NCI-H1436 treated with DMSO at 0.1 percent for 48 hours (cell line): ENCODE measurements at places on chromosomes 5 and 9.

GRCh38 chr5:126189862-126190261 is 233.3 kb upstream of the GRAMD2B start:
- no peak for DNase-seq

DNA sequence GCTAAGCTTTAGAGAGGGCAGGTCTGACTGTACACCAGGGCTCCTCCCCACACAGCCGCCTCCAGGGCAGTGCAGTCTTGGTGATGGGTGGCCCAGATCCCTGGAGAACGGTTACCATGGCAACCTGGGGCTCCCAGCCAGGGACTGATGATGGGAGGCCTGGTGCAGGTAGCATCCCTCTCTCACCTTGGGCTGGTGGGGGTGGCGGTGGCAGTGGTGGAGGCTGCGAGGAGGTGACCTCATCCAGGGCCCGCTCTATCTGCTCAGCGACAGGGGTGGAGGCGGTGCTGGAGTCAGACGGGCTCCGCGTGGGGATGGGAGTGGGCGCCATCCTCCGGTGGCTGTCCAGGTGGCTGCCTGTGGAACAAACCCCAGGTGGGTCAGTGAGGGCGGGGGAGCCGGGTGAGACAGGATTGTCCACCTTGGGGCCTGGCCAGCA is 12.3 kb downstream of the PRR7 start:
- no peak for DNase-seq

GRCh38 chr5:94776167-94776566 is 157.7 kb downstream of the SLF1 start:
- DNase-seq: no peak

DNA sequence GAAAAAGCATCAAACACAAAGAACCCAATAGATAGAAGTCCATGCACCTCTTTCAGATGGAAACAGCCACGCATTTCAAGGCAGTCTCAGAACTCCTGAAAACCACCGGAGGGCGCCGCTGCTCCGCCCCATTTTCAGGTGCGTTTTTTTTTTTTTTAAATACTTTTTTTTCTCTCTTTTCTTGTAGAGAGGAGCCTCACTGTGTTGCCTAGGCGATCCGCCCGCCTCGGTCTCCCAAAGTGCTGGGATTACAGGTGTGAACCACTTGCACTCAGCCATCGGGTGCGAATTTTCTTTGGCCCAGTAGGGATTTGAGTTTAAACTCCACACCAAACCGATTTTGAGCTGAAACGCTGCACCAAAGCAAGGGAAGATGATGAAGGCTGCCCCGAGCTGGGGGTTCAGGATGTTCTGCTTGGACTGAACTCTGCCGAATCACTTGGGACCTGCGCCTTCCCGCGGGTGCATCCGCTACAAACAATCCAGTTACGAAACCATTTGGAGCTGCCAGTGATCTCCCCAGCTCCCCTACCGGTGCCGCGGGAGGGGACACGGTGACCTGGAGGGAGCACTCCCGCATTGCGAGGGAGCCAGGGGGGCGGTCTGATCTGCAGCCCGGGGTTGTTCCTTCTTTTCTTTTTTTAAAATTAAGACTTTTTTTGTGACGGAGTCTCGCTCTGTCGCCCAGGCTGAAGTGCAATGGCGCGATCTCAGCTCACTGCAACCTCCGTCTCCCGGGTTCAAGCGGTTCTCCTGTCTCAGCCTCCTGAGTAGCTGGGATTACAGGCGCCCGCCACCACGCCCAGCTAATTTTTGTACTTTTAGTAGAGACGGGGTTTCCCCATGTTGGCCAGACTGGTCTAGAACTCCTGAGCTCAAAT is 1.4 kb downstream of the PTGR1 start:
- no peak for DNase-seq

GRCh38 chr9:114098021-114098935 is 814 bp downstream of the KIF12 start:
- no peak for DNase-seq

- DNase-seq: no peak
Observed at GRCh38 chr9:73215249-73215648, 63.6 kb downstream of the ANXA1 start.

DNA sequence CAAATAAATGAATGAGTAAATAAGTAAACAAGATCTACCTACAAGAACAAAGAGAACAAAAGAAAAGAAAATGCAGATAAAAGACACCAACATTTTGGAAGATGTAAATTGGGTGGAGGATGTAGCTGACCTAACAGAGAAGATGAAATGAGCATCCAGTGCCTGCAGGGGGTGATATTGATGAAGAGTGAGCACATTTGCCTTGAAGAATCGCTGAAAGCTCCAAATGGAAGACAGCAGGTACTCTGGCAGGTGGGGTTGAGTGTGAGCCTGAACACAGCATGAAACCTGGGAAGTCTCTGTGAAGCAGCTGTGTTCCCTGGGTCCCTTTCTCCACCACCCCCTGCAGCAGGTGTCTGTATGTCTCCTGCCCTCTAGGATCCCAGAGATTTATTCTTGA is 125.6 kb downstream of the NXNL2 start:
- no peak for DNase-seq

DNA sequence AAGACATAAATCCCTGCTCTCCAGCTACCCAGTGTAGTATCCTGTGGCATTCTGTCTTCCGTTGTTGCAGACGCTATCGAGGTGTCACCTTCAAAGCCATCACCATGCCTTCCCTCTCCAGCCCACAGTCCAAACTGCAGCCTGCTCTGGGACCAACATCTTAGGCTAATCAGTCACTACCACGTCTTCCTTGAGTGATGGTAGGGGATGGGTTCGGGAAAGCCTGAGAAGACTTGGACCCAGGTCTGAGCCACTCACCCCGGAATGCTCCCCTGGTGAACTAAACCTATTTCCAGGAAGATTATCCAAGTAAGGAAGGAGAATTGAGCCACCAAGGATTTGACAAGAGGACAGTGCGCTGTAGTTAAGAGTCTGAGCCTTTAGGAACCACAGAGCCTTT is 52.9 kb upstream of the IRX1 start:
- no peak for DNase-seq

DNA sequence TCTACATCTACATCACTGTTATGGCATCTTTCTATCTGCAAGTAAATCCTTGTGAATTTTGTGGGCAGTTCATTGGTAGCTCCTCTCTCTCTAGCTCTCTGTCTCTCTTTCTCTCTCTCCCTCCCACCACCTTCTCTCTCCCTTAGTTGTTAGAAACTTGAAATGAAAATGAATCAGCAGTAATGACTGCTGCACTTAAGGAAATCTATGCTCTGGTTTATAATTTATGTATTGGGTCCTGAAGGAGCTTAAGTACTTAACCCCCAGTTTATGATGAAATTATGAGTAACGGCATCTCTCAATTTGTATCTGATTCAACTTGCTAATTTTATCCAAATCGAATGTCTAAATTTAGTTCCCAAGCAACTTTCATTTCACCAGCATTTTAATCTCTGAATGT is 52.0 kb upstream of the PTGER4 start:
- DNase-seq: no peak

GRCh38 chr5:18027241-18027867 is 393.1 kb downstream of the TAF11L14 start:
- no peak for DNase-seq

DNA sequence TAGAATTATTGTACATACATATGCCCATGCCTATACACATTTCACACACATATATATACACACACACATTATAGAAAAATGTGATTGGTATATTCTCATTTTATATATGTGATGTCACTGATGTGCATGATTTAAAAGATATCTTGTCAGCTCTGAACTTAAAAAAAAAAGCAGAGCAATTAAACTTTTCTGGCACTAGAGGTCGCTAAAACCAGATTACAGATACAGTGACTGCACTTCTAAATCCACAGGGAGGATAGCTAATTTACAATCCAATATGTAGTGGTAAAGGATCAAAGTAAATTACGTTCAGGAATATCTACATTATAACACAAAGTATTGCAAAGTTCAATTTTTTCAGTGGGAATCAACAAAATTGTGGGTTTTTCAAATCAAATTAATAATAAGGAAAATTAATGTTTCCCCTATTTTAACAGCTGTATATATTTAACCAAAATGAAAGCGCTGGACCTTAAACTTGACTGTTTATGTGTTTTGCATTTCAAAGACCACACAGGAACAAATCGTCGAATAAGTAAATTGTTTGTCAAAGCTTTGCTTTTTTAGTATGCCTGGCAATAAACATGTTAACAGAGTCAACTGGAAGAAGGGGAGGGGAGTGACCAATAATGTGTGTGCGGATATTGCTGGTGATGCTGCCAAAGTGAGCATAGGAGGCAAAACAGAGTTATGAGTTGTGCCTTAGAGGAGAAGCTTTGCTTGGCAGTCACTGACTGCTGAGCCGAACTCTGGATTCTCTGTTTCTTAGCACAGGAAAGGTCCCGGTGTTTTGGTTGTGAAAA is 1201.4 kb upstream of the C9orf72 start:
- no peak for DNase-seq

DNA sequence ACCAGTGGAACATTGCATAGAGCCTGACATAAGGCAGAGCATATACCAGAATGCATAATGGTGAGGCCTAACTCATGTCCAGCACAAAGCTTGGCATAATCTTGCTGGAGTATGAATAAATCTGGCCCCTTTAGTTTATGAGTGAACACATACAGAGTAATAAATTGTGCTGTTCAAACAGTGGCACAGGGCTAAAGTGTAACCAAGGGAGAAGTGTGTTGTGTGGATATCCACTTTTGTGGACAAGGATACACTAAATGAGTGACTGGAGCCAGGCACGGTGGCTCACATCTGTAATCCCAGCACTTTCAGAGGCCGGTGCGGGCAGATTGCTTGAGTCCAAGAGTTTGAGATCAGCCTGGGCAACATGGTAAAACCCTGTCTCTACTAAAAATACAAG is 29.4 kb upstream of the JMY start:
- no peak for DNase-seq

DNA sequence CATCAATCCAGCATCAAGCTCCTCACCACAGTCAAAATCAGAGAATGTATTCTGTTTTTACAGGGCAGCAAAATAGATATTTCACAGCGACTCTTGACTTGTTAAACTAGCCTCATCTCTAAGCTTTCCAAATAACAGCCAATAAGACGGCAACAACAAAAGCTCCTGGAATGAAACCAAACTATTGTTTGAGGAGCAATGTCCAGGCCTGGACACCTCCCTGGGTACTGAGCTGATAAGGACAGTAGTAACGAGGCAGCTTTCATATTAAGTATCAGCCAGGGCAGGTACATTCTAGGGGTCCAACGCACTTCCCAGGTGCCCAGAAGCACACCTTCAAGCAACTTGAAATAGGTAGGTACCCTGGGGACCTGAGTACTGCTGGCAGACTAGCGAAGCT is 260.3 kb downstream of the ENC1 start:
- DNase-seq: no peak

DNA sequence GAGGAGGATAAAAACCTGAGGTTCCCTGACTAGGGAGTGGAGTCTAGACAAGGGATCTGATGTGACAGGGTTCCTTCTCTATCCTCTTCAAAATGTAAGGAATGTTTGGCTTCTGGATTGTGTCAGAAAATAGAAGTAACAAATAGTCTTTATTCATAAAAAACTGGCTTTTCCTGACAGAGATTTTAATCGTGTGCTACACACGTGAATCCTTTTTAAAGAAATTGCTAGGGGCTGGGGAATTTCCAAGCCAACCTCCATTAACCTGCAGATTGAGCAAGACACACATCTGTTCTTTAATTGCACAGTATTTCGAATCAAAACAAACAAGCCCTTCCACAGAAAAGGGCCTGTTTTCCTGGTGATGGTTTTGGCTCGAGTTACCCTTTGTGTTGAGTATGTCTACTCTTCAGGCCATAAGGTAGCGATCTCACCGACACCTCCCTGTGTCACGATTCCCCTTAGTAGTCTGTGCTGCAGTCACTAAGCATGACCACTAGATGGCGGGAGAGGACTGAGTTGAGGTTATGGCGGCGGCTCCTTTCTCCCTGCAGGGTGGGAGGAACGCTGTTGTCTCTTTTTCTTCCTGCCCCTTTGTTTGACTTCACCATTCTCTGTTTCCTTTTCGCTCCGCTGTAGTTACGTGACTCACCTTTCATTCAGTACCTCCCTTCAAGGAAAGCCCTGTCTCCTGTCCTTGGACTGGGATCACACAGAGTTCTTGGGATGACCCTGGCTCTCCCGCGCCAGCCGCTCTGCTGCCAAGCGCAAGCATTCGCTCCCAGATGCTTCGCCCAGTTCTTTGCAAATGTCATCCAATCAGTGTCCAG is 137.1 kb upstream of the SLC24A2 start:
- DNase-seq: peak; percentile 36

GRCh38 chr9:130054325-130054786 is 650 bp downstream of the GPR107 start:
- DNase-seq: no peak

DNA sequence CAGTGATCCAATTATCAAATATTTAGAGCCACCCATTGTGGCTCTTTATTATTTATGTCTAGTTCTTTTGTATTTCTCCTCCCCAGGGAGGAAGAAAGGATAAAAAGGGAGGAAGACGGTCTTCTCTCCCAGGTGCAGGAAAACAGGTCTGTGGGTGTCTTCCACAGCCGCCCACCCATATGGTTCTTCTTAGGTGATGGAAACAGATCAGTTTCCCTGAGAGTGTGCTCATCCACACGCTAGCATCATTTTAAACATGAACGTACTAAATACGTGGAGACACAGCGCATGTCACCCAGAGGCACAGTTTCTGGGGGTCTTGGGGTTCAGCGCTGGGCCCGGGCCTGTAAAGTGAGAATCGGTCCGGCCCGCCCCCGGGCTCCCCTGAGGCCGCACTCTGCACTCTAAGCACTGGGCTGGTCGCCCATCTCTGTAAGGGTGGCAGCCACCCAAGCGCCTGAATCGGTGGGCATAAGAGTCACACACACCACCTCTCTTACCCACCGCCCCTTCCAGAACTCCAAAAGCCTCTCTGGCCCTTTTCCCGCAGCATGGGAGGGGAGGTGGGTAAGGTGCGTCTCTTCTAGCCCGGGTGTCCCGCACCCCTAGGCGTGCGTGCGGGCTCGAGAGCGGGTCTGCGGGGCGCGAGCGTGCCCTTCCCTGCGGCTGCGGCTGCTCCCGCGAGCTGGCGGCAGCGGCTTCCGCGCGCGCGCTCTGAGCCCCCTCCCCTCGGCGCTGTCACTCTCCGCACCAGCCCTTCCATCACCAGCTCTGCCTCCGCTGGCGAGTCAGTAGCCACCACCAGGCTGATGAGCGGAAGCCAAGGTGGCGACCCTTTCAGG is 1.3 kb downstream of the PTCH1 start:
- DNase-seq: no peak

GRCh38 chr9:112783551-112783954 is 33.0 kb downstream of the SNX30 start:
- no peak for DNase-seq

GRCh38 chr9:82252116-82252515 is 263.5 kb downstream of the SPATA31D1 start:
- DNase-seq: no peak

DNA sequence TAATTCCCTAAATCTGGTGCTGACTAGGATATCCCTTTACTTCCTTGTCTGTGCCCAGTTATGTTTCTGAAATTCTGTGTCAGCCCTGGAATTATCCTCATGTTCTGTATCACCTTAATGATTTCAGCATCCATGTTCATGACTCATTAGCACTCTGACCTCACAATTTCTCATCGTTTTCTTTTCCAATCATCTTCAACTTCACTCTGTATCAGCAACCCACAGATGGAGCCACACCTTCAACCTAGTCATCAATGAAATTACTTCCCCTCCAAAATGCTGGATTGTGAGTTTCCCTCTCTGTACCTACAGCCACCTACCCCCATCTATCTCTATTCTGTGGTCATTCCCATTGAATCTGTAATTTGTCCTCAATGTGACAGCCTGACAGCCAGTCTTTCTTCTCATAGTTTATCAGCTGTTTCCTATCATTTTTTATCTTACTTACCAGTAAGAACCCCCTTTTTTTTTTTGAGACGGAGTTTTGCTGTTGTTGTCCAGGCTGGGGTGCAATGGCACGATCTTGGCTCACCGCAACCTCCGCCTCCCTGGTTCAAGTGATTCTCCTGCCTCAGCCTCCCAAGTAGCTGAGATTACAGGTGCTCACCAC is 3.1 kb upstream of the IL6ST start:
- DNase-seq: no peak
